ENCODE measurements at places on chromosomes 1 and 21.

DNA sequence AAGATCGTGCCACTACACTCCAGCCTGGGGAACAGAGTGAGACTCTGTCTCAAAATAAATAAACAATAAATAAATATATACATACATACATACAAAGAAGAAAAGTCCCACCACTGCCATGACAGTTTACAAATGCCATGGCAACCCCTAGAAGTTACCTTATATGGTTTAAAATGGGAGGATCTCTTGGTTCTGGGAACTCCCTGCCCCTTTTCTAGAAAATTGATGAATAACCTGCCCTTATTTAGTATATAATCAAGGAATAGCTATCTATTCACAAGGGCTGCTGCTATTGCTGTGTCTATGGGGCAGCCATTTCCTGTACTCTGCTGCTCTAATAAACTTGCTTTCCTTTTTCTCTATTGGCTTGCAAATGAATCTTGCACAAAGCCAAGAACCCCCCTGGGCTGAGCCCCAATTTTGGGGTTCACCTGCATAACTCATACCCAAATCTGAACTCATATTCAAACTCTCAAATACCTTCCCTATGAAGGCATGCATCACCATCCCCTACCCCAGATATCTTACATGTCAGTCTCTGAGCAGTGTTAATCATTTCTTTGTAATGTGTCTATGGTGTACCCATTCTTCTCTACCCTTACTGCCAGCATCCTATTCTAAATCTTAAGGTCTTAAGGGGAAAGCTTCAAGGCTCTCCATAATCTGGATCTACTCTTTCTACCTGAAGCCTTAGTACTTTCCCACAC is 9.0 kb downstream of the GON4L start:
- no peak for DNase-seq

- no peak for DNase-seq
These were observed 69.4 kb upstream of the TLR5 start for GRCh38 chr1:223212441-223212840.

DNA sequence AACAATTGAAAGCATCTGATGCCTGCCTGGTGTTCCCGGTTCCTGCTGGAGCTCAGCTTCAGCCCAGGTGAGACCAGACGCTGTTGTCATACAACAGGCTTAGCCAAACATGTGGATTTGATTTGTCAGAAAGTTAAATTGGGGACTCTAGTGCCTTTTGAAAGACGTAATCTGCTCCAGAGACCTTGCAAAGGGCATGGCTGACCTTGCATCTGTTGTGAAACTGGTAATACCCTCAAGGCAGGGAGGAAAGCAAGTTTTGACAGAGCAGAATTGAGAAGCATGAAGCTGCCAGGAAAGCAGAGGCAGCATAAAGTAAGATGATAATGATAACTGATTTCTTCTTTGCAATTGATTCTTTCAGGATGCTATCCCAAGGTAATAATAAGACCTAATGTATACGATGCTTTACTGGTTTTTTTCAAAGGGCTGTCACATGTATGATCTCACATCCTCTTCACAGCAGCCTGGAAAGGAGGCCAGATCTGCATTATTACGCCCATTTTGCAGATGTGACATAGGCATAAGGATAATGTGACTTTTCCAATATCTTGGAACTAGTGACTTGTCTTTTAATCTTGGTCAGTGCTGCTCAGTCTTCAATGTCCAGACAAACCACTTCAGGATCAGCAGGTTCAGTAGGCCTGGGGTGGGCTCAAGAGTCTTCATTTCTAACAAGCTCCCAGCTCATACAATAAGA is 24.7 kb upstream of the CNN3 start:
- no peak for DNase-seq

- DNase-seq, result no peak
These were observed 97.4 kb upstream of the GFI1 start for GRCh38 chr1:92583821-92584760.

DNA sequence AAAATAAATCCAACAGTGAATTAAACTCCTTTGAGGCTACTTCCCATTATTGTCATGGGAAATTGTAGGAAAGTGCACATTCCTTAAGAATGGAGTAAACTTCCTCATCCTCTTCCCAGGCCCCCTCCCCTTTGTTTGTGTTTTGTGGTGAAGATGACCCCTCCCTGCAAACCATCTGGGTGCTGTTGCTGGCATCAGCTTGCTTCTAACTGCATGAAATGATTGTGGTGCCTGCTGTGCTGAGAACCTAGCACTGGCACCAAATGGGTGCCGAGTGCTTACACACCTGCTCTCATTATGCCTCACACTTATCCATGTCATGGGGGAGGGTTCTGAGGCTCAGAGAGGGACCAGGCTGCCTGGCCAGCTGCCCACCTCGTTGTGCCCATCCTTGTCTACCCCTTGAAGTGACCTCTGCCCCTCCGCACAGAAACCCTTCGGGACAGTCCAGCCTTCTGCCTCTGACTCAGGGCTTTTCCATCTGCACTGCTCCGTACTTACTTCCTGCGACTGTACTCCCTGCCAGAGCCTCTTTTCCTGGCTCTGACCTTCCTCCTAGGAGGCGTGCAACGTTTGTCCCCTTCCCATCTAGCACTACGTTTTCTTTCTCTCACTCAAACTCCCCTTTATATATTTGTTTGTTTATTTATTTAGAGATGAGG is 30.6 kb downstream of the CAPN2 start:
- no peak for DNase-seq

GRCh38 chr1:175400766-175401165 is 208.2 kb upstream of the KIAA0040 start:
- DNase-seq, result no peak

Data from stimulated activated CD8-positive, alpha-beta memory T cell treated with anti-CD3 and anti-CD28 coated beads, Interleukin-15, amount 100 ng/mL, for 1 hour (primary cell).